ENCODE measurements at places on chromosomes 11 and 22. TPM values are rescaled to one million over a fixed set of nuclear protein-coding genes. Genes with fewer than 3 reads are reported as not detected.

Gene TRIM6
- 6.0 TPM for total RNA-seq

- no peak for DNase-seq
These were observed 181.2 kb downstream of the CSNK2A3 start for GRCh38 chr11:11171854-11172253.

Gene DSCAML1
- not detected for total RNA-seq

GRCh38 chr11:45085646-45086501 is 60.6 kb upstream of the PRDM11 start:
- no peak for DNase-seq

Gene RBM14
- 20.0 TPM for total RNA-seq

GRCh38 chr11:120715239-120715638 is 203.7 kb downstream of the GRIK4 start:
- DNase-seq = no peak

Gene CDKN1C
- total RNA-seq = 0.50 TPM

All from mammary epithelial cell (primary cell).